ENCODE measurements at places on chromosomes 7 and 10.

- DNase-seq: no peak
Measured at GRCh38 chr10:78577712-78578111, 491.1 kb upstream of the ZMIZ1 start.

DNA sequence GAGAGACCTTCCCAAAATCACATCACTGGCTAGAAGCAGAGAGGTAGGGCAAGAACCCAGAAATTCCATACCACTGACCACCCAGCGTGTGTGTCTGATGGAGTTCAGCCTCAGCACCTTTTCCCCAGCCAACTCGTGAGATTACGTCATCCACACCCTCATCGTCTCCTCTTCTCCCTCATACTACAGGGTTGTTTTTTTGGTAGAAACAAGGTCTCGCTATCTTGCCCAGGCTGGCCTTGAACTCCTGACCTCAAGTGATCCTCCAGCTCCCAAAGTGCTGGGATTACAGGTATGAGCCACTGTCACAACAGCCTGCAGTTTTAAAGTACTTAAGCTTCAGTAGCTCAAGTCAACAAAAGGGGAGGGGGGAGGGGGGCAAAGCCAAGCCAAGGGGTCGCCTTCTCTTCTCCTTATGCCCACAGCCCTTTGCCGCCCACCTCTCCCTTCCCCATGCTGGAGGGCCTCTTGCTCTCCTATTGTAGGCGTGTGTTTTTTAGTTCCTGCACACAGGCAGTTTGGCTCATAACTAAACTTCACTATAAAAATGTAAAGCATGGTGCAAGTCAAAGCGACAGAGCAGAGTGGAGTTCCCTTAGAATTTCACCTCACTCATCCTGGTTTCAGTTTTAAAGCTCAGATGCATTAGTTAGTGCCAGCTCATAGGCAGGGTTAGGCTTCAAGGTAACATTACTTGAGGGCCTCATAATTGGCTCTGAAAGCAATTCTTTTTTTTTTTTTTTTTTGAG, 5.2 kb upstream of the PRDX3 start:
- no peak for DNase-seq

GRCh38 chr7:63953181-63953580, 45.5 kb upstream of the ZNF722 start:
- DNase-seq: no peak

DNA sequence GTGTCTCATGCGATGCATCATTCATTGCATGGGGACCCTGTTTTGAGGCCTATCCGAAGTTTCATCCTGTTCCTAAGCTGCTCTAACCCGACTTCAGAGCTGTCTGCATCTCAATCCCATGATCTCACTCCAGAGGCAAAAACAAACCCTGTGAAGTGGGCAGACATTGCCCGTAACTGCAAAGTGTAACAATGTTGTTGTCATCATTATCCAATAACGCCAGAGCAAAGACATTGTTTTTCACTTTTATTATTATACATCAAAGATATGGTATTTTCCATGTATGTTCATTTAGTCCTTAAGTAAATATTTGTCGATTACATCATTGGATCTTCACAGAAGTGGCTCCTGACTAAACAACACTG, 246.7 kb downstream of the KLF6 start:
- no peak for DNase-seq

- DNase-seq: no peak
Measured at GRCh38 chr10:90589825-90590224, 268.0 kb downstream of the HTR7 start.

- DNase-seq: no peak
Measured at GRCh38 chr10:3741688-3742461, 43.1 kb downstream of the KLF6 start.

GRCh38 chr10:118764195-118764594, 9.4 kb upstream of the CACUL1 start:
- no peak for DNase-seq

GRCh38 chr7:103346396-103346795, 1.0 kb upstream of the PSMC2 start:
- DNase-seq: no peak

Measured in stimulated activated CD4-positive, alpha-beta T cell treated with anti-CD3 and anti-CD28 coated beads, Interleukin-2, amount 100 ng/mL, for 4 hours (primary cell).